ENCODE measurements at places on chromosomes 6 and 20. TPM values are rescaled to one million over a fixed set of nuclear protein-coding genes. Genes with fewer than 3 reads are reported as not detected.

The SIGLEC1 gene
- polyA plus RNA-seq, result not detected

The HAO1 gene
- not detected for polyA plus RNA-seq

The WFDC5 gene
- not detected for polyA plus RNA-seq

The PDYN gene
- not detected for polyA plus RNA-seq
